Left ventricle myocardium superior (tissue), 1 donor: ENCODE measurements at places on chromosomes 11 and 22.

DNA sequence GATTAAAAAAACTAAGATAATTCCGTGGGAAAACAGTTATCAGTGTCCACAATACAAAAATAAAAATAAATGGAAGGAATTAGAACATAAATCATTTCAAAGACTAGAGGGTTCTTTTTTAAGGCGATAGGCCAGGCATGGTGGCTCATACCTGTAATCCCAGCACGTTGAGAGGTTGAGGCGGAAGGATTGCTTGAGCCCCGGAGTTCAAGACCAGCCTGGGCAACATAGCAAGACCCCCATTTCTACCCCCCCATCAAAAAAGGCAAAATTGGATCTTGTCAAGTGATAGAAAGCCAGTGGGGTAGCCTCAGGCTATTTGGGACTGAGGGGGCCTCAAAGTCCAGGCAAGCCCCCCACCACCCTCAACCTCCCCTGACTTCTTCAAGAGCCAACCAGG is 20.6 kb upstream of the POLA2 start:
- no peak for DNase-seq

DNA sequence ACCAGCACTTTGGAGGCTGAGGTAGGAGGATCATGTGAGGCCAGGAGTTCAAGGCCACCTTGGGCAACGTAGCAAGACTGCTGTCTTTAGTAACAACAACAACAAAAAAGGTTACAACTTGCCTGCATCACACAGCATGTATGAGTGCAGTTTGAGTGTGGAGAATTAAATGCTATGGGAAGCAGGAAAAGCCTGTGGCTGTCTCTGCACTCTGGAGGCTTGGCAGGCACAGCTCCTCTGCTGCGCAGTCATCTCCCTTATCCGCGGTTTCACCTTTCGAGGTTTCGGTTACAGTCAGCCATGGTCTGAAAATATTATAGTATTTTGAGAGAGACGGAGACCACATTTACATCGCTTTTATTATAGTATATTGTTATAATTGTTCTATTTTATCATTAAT is 2.9 kb downstream of the MICAL2 start:
- no peak for DNase-seq

DNA sequence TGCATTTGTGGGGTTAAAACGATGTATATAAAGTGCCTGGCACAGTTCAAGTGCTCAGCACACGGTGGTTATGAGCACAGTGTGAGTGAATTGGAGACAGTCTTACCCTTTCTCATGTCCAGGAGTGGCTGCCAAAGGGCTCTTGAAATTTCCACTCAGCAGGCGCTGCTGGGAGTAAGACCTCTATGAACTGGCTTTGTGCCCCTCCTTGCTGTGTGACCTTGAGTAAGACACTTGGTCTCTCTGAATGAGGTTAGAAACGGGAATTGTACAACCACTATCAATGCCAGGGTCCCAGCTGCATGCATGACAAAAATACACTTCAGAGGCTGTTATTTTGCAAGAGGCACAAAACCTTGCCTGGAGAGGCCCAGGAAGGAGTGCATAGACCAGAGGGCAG is 86.6 kb downstream of the TSPAN18 start:
- DNase-seq, result peak; percentile 61

DNA sequence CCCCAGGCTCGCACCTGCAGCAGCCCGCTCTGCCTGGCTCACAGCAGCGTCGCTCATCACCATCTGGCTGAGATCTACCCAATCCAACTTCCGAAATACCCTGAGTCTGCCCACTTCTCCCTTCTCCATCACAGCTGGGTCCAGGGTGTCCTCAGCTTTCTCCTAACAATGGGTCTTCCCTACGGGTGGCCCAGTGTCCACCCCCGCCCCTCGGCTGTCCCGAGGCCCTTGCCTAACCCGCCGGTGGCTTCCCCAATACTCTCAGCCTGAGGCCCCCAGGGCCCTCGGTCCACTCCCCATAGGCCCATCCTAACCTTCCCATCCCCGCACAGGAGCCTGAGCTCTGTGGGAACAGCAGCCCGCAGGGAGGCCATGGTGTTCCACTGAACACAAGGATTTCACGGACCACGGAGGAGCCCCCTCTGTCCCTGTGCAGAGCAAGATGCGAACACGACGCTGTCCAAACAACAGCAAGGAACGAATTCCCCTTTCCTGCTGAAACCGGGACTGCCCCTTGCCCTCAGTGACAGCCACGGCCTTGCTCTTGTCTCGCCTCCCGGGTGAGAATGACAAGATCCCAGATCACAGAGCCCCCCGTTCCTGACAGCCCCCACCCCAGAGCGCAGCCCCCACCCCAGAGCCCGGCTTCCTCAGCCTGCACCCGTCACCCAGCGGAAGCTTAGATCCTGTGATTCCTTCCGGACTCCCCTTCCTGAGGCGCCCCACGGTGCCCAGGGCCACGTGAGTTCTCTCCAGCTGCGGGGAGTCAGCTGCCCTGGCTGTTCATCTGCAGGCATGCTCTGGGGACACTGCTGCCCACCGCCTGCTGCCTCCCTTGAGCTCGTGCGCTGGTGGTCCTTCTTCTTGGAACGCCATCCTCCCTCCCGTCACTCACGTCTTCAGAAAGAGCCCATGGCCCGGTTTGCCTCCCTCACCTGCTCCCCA is 48.8 kb upstream of the CARS1 start:
- DNase-seq, result peak; percentile 23

GRCh38 chr11:81220146-81220895 is 1513.3 kb downstream of the FAM181B start:
- no peak for DNase-seq

DNA sequence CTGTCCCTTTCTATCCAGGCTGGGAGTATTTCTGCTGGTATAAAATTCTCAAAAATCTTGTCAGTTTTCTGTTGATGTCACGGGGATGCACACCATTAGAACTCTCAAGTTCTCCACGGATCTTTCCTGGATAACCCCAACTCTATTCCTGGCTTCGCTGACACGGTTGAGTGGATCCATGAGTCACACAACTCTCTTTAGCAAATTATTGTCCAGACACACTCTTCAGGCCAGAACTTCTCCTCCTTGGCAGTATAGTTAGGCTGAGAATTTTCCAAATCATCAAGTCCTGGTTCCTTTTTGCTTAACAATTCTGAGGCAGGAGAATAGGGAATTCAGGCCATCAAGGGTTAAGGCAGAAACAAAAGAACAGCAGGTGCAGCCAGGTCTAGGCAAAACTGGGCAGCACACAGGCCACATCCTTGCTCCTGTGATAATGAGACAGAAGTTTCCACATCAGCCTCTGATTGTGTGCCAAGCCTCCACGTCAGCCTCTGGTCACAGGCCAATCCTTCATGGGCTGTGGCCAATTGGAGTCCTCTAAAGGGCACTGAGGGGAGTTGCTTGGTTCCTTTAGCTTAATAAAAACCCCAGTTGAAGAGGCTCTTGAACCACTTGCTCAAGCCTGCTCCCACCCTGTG is 5.7 kb upstream of the ACAT1 start:
- DNase-seq, result peak; percentile 88

DNA sequence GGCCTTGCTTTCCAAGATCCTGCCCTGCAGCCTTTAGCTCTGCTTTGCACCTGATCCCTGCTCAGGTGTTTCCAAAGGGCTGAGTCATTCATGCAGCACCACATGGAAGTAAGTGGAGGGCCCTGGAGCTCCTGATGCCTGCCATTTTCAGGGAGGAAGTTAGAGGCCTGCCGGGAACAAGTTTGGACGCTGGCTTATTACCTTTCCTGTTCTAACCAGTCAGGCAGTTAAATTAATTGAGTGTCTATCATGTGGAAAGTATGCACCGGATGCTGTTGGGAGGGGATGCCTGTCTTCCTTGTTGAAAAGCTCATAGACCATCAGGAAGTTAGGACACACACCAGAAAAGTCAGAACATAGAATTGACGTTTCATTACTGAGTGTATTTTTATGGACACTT is 73.7 kb upstream of the PLET1 start:
- no peak for DNase-seq

- DNase-seq, result peak; percentile 29
Observed at GRCh38 chr11:73976451-73977151, 6.0 kb downstream of the UCP2 start.

- DNase-seq, result no peak
Observed at GRCh38 chr11:92826603-92827002, 142.8 kb upstream of the MTNR1B start.
